ENCODE measurements at places on chromosomes 6 and 20.

GRCh38 chr20:64244870-64245603 lies 10.5 kb upstream of the PCMTD2 start:
- DNase-seq = no peak

DNA sequence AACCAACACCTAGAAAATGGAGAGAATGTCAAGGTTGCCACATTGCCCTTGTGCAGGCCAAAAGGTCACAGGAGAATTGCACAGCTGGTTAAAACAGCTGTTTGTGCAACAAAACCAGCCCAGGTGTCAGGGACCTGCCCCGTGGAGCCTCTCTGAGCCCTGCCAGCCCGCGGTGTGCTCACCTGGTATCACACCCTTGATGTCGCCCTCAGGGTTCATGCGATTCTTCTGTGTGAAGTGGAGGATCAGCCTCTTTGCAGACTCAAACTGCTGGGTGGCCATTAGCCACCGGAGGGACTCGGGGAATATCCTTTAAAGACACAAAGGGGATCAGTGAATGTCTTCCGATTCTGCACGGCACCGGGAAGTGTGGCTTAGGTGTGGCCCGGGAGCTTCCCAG lies 39.2 kb downstream of the PSMG4 start:
- DNase-seq = no peak

- DNase-seq = no peak
Measured at GRCh38 chr20:396619-397431, 11.3 kb upstream of the RBCK1 start.

DNA sequence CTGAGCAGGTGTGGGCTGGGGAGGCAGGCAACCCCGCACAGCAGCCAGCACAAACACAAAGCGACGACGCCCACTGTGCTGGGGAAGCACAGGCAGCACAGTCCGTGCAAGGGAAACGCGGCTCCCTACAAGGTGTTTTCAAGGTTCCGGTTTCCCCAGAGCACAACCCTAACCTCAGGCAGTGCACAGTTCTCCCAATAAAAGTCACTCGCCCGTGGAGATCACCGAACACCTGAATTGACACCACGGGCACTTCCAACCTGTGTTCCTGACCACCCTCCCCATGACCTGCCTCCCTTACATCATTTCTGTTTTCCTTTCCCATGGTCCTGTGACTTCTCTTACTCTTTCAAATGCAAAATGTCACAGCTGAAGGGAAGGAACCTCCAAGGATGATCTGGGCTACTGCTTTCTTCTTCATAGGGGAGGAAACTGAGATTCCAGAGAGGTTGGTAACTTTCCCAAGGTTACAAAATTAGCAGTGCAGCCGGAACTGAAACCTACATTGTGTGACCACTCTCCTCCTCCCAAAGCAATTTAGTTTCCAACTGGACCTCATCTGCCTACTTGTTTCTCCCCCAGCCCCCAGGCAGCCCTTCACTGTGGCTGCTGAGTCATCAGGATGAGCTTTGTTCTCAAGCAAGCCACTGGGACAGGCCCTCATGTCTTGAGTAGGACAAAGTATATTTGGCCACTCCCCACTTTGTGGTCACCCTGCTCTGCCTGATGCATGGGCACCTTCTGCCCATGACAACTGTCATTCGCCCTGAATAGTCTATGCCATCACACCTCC lies 125.3 kb downstream of the ATXN1 start:
- DNase-seq = no peak

DNA sequence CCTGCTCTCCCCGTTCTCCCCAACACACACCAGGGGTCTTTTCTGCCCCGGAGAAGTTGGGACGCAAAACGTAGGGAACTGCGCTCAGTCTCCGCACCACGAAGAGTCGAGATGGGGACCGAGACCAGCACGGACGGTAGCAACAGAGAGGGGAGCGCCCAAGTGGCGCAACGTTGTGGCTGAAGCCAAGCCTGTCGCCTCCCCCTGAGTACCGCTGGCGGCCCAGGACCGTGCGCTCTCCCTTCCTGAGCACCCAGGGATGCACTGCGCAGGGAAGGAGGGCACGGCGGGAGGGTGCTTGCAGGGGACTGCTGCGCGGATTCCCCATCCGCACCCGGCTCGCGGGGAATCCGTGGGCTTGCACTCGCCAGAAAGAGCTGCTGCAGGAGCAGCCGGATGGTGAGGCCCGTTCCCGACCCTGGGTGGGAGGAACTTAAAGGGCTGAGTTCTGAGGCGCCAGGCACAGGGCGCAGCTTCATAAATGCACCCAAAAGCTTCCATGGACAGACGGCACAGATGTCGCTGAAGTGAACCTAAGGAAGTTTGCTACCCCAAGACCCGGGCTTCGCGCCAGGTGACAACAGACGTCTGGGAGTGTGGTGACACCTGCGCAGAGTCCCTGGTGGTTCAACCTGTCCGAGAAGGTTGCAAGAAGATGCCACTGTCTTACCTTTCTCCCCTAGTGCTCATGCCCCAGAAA lies 178.7 kb downstream of the TBXT start:
- DNase-seq = no peak

DNA sequence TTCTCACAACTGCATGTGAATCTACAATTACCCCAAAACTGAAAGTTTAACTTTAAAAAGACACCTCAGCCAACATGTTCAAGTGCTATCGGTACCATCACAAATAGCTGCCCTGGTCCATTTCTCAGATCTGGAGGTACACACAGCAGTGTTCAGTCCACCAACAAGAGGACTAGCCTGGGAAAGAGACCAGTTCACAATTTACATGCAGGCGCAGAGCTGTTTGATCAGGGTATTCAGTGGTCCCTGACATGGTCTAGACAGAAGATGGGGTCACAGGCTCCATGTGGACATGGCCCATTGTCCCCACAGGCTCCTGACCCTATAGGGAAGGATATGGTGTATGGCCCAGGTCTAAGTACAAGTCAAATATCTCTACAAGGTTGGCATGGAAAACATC lies 15.6 kb upstream of the TGM6 start:
- no peak for DNase-seq

DNA sequence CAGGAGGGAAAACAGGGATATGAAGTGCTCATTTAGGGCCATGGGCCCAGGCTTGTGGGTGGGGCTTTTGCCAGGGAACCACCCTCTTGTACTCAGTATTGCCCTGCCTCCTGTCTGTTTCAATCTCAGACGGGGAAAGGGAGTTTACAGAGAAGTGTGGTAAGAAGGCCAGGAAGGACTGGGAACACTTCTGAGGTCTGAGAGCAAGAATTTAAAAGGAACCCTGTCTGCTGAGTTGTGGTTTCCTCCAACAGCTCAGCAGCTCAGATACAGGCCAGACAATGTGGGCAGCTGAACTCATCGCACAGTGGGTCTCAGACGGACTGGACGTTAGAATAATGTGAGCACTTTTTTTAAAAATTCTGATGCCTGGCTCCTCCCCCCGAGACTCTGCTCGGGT lies 354.1 kb upstream of the ARID1B start:
- peak; percentile 14 for DNase-seq

Data from CD4-positive, alpha-beta T cell treated with Interleukin-21 for 1 hour (primary cell).